ENCODE measurements at places on chromosomes 11 and 22. TPM values are rescaled to one million over a fixed set of nuclear protein-coding genes. Genes with fewer than 3 reads are reported as not detected.

Gene ARHGAP8
- 63.6 TPM for polyA plus RNA-seq

Gene NLRP10
- polyA plus RNA-seq = not detected

Gene SLC22A6
- polyA plus RNA-seq = 38.0 TPM

- DNase-seq = no peak
Measured at GRCh38 chr11:125275905-125276618, 111.5 kb downstream of the PKNOX2 start.

- DNase-seq = no peak
Measured at GRCh38 chr11:76238551-76238950, 32.2 kb upstream of the WNT11 start.

DNA sequence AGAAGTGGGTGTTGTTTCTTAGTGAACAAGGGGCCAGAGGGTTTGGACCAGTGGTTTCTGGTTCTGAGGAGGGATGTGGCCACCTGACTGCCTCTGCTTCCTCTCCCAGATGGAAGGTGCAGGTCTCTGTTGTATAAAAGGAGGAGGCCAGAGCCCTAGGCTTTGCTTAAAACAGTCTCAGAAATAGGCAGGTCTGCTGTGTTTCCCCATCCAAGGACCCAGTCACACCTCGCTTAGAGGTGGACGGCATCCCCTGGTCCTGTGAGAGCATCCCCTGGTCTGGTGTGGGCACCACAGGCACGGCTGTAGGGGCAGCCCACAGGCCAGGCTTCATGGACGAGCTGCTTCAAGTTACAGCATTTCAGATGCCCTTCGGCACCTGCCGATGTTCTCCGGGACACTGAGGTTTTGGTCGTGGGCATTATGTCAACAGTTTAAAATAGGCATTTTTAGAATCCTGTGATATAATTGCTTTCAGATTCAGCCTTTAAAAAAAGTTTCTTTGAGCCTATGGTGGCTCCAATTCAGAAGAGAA lies 45.7 kb upstream of the SHANK2 start:
- no peak for DNase-seq

DNA sequence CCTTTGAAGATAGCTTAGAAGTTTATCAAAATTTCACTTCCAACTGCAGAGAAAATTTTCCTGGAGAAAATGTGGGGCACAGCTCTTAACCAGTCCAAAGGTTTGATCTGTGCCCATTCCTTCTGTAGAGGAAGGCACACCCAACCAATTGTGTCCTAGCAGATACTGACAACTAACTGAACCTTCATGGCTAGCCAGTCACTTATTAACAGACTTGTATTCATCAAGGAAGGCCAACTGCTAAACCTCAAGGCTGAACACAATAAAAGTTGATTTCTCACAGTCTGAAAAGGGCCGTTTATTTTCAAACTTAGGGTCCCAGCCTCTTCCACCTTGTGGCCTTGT lies 19.5 kb downstream of the SYT13 start:
- DNase-seq = no peak

GRCh38 chr11:36501236-36501635 lies 8.8 kb downstream of the TRAF6 start:
- no peak for DNase-seq

GRCh38 chr22:25815561-25815960 lies 73.6 kb downstream of the MYO18B start:
- DNase-seq = no peak

DNA sequence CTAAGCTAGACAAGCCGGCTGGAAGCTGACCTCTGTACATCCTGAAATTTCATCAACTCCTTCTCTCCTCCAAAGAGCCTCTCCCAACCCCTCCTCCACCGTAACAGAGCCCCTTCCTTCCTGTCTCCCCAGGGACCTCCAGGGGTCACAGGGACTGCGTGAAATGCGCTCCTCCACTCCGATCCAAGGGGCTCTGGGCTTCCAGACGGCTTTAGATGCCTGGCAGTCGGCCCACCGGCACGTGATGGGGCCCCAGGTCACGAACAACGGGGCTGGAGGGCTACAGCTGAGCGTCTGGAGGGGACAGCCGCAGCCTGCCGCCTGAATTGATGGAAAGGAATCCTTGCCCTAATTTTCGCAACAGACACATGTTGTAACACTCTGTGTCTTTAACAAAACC lies 264.1 kb downstream of the MN1 start:
- peak; percentile 52 for DNase-seq
